Foreskin fibroblast (primary cell): ENCODE measurements at places on chromosomes 3 and 15.

DNA sequence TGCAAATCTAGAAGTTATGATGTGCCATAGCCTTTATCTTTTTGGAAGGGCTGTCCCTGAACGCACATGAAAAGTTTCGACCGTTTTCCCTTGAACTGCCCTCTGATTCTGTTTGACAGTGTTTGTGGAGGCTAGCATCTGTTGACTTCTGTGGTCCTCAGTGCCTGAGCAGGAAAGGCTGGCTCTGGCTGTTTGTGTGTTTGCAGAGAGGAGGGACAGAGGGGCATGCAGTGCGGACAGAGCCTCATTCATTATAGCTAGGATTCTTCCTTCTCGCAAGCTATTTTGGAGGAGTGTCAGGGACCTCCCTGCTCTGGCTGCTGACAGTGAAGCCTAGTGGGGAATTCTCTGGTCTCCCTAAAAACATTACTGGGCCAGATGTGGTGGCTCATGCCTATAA lies 64.5 kb downstream of the CDAN1 start:
- DNase-seq = no peak

DNA sequence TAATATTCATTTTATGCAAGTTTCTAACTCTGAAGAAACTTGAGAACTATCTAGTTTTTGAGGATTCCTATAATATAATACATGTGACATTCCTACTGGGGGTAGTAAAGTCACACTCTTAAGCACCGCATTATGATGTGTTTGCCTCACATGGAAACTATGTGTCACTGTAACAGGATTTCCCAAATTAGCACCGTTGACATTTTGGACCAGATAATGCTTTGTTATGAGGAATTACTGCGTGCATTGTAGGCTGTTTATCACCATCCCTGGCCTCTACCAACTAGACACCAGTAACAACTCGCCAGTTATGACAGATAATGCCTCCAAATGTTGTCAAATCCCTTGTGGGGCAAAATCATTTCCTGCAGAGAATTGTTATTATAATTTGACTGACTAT lies 267.8 kb downstream of the RAP2B start:
- DNase-seq = peak; percentile 10

GRCh38 chr3:13507570-13508339 lies 27.6 kb downstream of the HDAC11 start:
- peak; percentile 64 for DNase-seq

DNA sequence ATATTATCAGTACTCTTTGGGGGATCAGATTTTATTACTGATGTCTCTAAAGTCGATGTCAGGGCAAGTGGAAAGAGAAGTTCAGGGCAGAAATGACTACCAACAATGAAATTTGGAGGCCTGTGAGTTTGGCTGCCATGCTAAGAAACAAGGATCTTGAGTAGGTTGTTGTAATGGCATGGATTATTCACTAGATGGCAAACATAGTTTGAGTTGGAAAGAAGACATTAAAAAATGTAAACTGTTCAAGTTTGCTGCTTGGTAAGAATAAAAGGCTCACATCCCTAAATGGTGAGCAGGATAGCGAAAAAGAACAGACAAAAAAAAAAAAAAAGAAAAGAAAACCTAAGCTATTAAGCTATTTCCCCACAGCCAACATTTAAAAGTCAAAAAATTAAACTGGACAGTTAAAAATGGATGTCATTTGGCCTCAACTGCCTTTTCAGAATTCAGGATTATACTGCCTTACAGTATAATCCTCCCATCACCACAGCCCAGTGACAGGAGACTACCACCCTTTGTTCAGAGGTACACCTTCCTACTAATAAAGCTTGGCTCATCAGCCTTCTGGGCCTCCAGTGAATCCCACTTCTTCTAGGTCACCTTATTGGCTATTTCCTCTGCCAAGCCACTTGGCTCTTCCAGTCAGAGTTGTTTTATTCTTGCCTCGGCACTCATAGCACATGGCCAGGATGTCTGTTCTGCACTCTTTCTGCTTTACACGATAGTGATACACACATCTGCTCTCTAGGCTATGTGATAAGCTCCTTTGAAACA lies 163.7 kb downstream of the PLD1 start:
- DNase-seq = peak; percentile 30

DNA sequence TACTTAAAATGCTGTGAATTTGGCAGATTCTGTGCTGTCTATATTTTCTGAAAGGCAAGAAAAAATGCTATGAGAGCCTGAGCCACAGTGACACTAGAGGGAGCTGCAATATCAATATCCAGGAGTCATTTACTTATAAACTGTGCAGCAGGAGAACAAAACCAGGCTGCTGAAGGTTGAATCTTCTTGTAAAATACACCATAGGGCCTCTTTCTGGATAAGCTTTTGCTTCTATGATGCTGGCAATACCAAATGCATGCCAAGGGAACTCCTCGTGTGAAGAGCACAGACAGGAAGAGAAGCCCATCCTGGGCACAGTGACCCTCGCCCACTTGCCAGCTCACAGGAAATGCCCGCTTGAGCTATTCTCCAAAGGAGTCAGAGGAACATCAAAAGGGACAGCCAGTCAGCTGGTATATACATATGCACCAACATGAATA lies 48.0 kb upstream of the TSPAN3 start:
- DNase-seq = peak; percentile 59
